ENCODE measurements at places on chromosomes 13 and 19. TPM values are rescaled to one million over a fixed set of nuclear protein-coding genes. Genes with fewer than 3 reads are reported as not detected.

Gene ELAVL3
- total RNA-seq: 0.26 TPM

Gene ILF3
- total RNA-seq: 177 TPM

Gene MAMSTR
- 0.30 TPM for total RNA-seq

Gene GAPDHS
- 0.19 TPM for total RNA-seq

Gene VSTM1
- total RNA-seq: 0.23 TPM

Gene CYP4F8
- total RNA-seq: not detected

Gene TGFB1
- total RNA-seq: 108 TPM

Gene TMEM38A
- 0.94 TPM for total RNA-seq

Gene ZNF8
- total RNA-seq: 1.5 TPM

Gene LEUTX
- not detected for total RNA-seq

Gene ZNF730
- total RNA-seq: not detected

Gene MAN2B1
- total RNA-seq: 23.6 TPM

Gene SNAPC2
- 28.4 TPM for total RNA-seq

Gene KIR3DL1
- not detected for total RNA-seq

Gene OR7C1
- total RNA-seq: not detected

Gene KLK12
- not detected for total RNA-seq

Gene ERICH4
- not detected for total RNA-seq

Gene HS6ST3
- total RNA-seq: not detected

Gene ZIC2
- 5.4 TPM for total RNA-seq

Gene C13orf46
- 0.26 TPM for total RNA-seq

Gene RFPL4AL1
- total RNA-seq: not detected

Gene SLC25A41
- 0.14 TPM for total RNA-seq

Gene LGALS14
- not detected for total RNA-seq

Gene LSR
- 9.1 TPM for total RNA-seq

Gene EFNA2
- total RNA-seq: 2.1 TPM

Gene ZNF541
- not detected for total RNA-seq

Gene IL4I1
- 0.53 TPM for total RNA-seq

Gene CEACAM8
- total RNA-seq: not detected

Gene ZNF69
- not detected for total RNA-seq

Gene TEKTIP1
- total RNA-seq: not detected

Gene SHD
- 0.14 TPM for total RNA-seq

Gene PSG7
- total RNA-seq: 0.07 TPM

Gene VPS36
- total RNA-seq: 14.2 TPM

Gene SRRM5
- total RNA-seq: 1.1 TPM

Gene PPP5C
- total RNA-seq: 74.4 TPM

Gene STARD13
- total RNA-seq: 6.0 TPM

Gene LGALS7B
- total RNA-seq: 0.27 TPM

Gene TGFBR3L
- 1.8 TPM for total RNA-seq

Gene NLRP7
- total RNA-seq: not detected

Gene LRRC25
- not detected for total RNA-seq

Gene CRTC1
- total RNA-seq: 4.7 TPM

Gene TPTE2
- total RNA-seq: not detected

Gene PLK5
- total RNA-seq: not detected

Gene CADM4
- 8.7 TPM for total RNA-seq

Gene HTR2A
- not detected for total RNA-seq

Gene SUCLA2
- 30.9 TPM for total RNA-seq

Data from A549 treated with dexamethasone at 1 μM for 4 hours (cell line).